ENCODE measurements at places on chromosomes 6 and 20. TPM values are rescaled to one million over a fixed set of nuclear protein-coding genes. Genes with fewer than 3 reads are reported as not detected.

METTL24 gene
- not detected for total RNA-seq

- DNase-seq = no peak
Measured at GRCh38 chr6:3331971-3332370, 73.2 kb downstream of the PSMG4 start.

- DNase-seq = no peak
Measured at GRCh38 chr6:96197241-96197640, 181.5 kb downstream of the FUT9 start.

OVOL2 gene
- not detected for total RNA-seq

DNA sequence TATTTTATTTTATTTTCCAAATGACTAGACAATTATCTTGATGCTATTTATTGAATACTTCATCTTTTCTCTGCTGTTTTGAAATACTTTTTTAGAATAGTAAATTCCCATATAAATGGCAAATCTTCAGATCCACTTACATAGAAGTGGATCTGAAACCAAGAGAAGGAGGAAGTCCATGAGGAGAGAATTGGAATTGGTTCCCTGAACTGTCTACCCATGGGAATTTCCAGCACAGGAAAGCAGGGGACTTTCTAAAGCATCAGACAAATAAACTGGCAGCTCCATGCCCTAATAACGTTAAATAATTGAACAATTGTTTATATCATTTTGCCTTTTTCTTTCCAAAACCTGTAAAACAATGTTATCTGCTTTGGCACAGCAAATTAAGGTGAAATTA is 47.1 kb upstream of the PNRC1 start:
- no peak for DNase-seq

PKIG gene
- total RNA-seq = 28.7 TPM

DNA sequence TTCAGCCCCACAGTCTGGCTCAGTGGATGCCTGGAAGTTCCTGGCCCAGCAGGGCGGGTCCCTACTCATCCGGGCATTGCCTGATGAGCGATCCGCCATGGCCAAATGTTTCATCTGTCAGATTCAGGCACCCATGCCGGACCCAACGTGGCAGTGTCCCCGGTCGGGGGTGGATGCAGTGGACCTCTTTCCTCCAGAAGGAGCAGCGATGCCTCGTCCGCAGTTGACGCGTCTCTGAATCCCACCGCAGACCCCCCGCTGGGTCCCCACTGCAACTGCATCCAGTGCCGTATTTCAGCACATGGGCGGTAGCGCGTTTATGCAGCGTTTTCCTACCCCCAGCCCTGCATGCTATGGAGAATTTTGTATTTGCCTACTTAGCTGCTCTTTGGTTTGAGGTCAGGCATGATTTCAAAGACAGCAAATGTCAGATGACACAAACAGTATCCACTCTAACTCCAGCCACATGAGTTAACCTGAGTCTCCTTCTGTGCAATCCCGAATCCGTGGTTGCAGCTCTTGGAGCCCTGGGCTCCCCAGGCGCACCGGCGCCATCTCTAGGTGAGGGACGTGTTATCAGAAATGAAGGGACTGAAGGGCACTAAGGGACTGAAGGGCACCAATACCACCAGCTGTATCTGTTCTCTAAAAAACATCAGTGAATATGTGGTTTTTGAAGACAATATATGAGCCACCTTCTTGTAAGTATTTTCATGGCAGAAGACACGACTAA is 72.6 kb upstream of the THBS2 start:
- peak; percentile 37 for DNase-seq

- no peak for DNase-seq
Measured at GRCh38 chr6:121838842-121839241, 403.4 kb downstream of the GJA1 start.

DNA sequence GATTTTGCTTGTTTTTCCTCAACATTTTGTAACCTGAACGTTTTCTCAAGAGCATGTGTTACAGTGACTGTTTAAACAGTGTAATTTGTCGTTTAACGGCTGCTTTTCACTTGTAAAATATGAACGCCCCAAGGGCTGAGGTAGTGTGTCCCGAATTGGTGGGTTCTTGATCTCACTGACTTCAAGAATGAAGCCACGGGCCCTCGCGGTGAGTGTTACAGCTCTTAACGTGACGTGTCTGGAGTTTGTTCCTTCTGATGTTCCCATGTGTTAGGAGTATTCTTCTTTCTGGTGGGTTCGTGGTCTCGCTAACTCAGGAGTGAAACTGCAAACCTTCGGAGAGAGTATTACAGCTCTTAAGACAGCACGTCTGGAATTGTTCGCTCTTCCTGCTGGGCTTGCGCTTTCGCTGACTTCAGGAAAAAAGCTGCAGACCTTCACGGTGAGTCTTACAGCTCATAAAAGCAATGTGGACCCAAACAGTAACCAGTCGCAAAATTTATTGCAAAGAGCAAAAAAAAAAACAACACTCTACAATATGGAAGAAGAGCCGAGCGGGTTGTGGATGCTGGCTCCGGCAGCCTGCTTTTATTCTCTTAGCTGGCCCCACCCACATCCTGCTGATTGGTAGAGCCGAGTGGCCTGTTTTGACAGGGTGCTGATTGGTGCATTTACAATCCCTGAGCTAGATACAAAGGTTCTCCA is 25.1 kb upstream of the TRIM27 start:
- no peak for DNase-seq

DNA sequence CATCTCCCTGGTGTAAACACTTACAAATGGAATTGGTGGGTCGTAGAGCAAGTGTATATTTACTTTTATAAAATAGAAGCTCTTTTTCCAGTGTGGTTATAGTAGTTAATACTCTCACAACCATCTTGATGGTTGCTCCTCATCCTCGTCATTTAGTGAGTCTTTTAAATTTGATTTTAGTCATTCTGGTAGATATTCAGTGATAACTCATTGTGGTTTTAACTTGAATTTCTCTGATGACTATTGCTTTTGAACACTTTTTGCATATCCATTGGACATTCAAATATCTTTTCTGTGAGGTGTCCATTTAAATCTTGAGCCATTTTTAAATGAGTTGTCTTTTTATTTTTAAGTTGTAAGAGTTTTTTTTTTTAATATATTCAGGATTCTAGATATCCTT is 189.2 kb upstream of the PHACTR1 start:
- DNase-seq = no peak

- DNase-seq = no peak
Measured at GRCh38 chr6:75481394-75481793, 12.2 kb downstream of the FILIP1 start.

NPBWR2 gene
- not detected for total RNA-seq

- no peak for DNase-seq
Measured at GRCh38 chr6:167919349-167919748, 78.1 kb upstream of the KIF25 start.

UNC5CL gene
- not detected for total RNA-seq

- no peak for DNase-seq
Measured at GRCh38 chr6:145225500-145225899, 509.8 kb downstream of the EPM2A start.

All from NCI-H460 (cell line).